Spinal cord (tissue), 10 donors: ENCODE measurements at places on chromosomes 7 and 10. TPM values are rescaled to one million over a fixed set of nuclear protein-coding genes. Genes with fewer than 3 reads are reported as not detected.

GRCh38 chr10:100183481-100183880 lies 2.3 kb downstream of the ERLIN1 start:
- no peak overlapping the region for H3K27ac ChIP-seq
- H3K4me1 ChIP-seq = peaks cover 5% of the 10 kb centered on the region
- no peaks in the 10 kb centered on the region for H3K27me3 ChIP-seq
- no peak overlapping the region for H3K4me3 ChIP-seq
- peaks cover 9% of the 10 kb centered on the region for H3K36me3 ChIP-seq
- DNase-seq = no peak

DNA sequence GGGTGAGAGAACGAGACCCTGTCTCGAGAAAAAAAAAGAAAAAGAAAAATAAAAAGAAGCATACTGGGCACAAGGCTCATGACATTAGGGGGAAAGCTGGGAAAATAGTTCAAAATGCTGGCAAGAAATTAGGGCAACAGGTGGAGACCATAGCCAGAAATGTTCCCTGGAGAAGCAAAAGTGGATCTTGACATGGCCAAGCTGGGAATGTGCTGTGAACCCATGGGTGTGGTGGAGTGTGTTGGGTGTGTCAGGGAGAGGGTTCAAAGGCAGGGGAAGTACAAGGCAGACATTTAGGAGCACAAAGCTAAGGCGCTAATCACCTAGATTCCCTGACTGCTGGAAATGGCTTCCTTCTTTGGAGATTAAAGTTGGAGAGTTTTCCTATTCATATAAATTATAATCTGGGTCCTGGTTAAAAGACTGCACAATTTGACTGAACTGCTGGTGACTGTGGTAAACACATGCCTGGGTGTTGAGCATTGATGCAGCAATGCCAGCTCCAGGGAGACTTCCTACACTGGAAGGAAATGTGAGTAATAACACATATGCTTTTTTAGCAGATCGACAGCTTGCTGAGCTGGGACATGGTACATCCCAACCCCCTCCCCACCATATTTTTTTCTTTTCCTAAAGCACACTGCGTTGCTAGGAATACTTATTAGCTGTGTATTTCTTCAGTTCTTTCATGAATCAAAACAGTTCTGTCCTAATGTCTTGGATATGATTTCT lies 70.1 kb upstream of the ARHGAP21 start:
- no peak overlapping the region for H3K27ac ChIP-seq
- no peak overlapping the region for H3K4me3 ChIP-seq
- no peaks in the 10 kb centered on the region for H3K36me3 ChIP-seq
- H3K4me1 ChIP-seq = peaks cover 4% of the 10 kb centered on the region

- H3K4me1 ChIP-seq = peaks cover 6% of the 10 kb centered on the region
- no peaks in the 10 kb centered on the region for H3K27me3 ChIP-seq
- no peak overlapping the region for H3K4me3 ChIP-seq
Observed at GRCh38 chr10:124239134-124239533, 145.7 kb upstream of the CHST15 start.

DNA sequence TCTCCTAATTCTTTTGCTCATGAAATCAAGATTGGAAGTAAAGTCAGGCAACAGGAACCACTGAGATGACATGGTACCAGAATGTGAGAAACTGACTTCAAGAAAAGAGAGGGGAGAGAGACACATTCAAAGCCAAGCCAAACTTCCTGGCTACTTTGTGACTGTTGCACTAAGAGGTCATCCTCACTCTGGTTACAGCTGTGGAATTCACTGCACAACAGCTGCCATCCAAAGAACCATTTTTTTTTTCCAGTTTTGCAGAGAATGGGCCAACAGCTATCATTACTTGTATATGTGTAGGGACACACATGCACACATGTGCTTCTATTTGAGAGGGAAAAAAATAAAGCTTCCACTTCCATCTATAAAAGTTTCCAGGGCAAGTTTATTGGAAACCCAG lies 203.5 kb downstream of the GLI3 start:
- no peak overlapping the region for H3K4me3 ChIP-seq
- no peak overlapping the region for H3K27ac ChIP-seq
- no peaks in the 10 kb centered on the region for H3K4me1 ChIP-seq

DNA sequence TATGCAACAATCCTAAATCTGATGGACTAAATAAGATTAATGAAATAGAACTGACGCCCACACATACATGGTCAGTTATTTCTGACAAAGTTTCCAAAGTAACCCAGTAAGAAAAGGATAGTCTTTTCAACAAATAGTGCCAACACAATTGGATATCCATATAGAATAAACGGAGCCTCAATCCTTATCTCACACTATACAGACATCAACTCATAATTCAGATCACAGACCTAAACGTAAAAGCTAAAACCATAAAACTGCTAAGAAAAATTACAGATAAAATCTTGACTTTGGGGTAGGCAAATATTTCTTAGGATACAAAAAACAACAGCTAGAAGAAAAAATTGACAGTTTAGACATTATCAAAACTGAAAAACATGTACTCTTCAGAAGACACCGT lies 8.5 kb downstream of the CACUL1 start:
- no peak overlapping the region for H3K27ac ChIP-seq
- DNase-seq = no peak
- no peaks in the 10 kb centered on the region for H3K4me1 ChIP-seq
- no peaks in the 10 kb centered on the region for H3K36me3 ChIP-seq

- H3K27ac ChIP-seq = no peak overlapping the region
- no peaks in the 10 kb centered on the region for H3K27me3 ChIP-seq
- H3K36me3 ChIP-seq = peaks cover 6% of the 10 kb centered on the region
Observed at GRCh38 chr10:17682236-17682946, 38.4 kb downstream of the STAM start.

DNA sequence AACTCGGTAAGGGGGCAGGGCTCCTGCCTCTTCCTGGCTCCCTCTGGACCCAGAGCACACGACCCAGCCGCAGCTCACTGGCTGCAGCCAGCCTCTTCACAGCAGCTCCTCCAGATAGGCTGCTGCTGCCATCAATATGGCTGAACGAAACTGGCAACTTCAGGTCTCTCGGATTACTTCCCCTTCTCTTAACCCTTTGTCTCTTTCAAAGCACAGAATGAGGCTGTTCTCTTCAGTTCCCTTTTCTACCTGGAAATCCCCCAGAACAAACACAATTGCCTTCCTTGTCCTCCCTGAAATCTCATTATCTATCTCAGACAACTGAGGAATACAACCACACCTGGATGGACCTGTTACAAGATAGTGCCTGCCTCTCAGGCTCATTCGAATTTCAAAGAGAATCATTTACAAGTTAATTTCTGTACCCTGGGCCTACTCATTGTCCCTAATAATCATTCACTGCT lies 193.4 kb upstream of the MBL2 start:
- peaks cover 5% of the 10 kb centered on the region for H3K4me1 ChIP-seq
- H3K36me3 ChIP-seq = no peaks in the 10 kb centered on the region
- H3K4me3 ChIP-seq = no peak overlapping the region
- no peak overlapping the region for H3K27ac ChIP-seq
- no peak for DNase-seq

- H3K27me3 ChIP-seq = no peaks in the 10 kb centered on the region
- no peak overlapping the region for H3K4me3 ChIP-seq
- DNase-seq = no peak
- no peak overlapping the region for H3K27ac ChIP-seq
- H3K4me1 ChIP-seq = no peaks in the 10 kb centered on the region
Observed at GRCh38 chr7:27438881-27439589, 196.4 kb downstream of the EVX1 start.

DNA sequence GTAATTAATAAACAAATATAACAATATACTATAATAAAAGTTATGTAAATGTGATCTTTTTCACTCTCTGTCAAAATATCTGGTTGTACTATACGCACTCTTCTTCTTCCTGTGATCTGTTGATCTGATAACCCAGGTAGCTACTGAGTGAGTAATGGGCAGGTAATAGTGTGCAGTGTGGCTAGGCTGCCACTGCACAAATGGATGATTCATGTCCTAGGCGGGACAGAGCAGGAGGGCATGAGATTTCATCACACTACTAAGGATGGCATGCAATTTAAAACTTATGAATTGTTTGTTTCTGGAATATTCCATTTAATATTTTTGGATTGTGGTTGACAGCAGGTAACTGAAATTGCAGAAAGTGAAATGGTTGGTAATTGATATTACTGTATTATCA lies 44.5 kb downstream of the TAS2R16 start:
- H3K27ac ChIP-seq = no peak overlapping the region
- H3K4me1 ChIP-seq = no peaks in the 10 kb centered on the region
- no peak overlapping the region for H3K4me3 ChIP-seq
- H3K27me3 ChIP-seq = no peaks in the 10 kb centered on the region
- DNase-seq = no peak

DNA sequence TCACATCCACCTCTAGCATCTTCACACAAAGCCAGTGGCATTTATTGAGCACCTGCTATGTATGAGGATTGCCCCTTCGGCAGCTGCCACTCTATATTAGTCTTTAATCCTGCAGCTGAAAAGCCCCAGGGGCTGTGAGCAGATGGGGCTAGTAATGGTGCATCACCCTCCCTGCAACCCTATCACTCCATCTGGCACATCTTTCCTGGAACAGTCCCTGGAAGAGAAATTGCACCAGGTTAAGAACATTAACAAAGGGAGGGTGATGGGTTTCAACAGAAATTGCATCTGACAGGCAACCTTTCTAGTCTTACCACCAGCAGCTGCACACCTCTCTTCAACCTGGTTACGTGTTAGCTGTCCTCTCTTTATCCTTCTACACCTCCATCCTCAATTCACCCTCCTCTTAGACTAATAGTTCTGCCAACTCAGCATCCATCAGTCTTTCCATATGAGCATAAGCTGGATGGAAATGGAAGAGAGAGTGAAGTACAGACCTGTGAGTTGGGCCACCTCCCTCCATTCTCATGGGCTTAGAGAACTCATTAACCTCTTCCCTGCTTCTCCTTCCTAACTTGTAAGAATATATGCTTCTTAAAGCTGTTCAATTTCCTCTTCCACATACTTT lies 168.6 kb upstream of the NEBL start:
- no peak for DNase-seq
- no peak overlapping the region for H3K27ac ChIP-seq
- H3K4me3 ChIP-seq = no peak overlapping the region
- no peaks in the 10 kb centered on the region for H3K27me3 ChIP-seq

GRCh38 chr7:107725138-107725740 lies 18.7 kb upstream of the CBLL1 start:
- H3K27me3 ChIP-seq = peaks cover 4% of the 10 kb centered on the region
- peak; percentile 55 for DNase-seq
- H3K36me3 ChIP-seq = no peaks in the 10 kb centered on the region
- H3K4me1 ChIP-seq = no peaks in the 10 kb centered on the region
- H3K4me3 ChIP-seq = no peak overlapping the region
- no peak overlapping the region for H3K27ac ChIP-seq

DNA sequence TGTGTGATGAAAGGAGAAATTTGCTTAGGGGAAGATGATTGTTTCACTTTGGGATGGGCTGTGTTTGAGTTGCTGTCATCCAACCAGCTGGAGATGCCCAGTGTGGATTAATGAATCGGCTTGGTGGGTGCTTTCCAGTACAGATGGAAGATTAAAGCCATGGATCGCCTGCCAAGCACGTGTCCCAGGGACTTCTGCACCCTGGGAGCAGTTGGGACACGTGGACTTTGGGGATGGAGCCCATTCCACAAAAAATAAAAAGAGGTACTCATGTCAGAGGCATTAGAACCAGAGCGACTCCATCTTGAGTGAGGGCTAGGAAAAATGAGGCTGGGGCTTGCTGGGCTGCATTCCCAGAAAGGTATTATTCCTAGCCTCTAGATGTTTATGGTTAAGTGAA lies 29.3 kb upstream of the PRLHR start:
- H3K27ac ChIP-seq = no peak overlapping the region
- H3K4me3 ChIP-seq = no peak overlapping the region
- H3K36me3 ChIP-seq = no peaks in the 10 kb centered on the region
- peaks cover 3% of the 10 kb centered on the region for H3K27me3 ChIP-seq

GRCh38 chr7:20456701-20457100 lies 126.0 kb downstream of the ITGB8 start:
- H3K27me3 ChIP-seq = no peaks in the 10 kb centered on the region
- H3K27ac ChIP-seq = no peak overlapping the region
- no peaks in the 10 kb centered on the region for H3K4me1 ChIP-seq
- H3K4me3 ChIP-seq = no peak overlapping the region
- no peaks in the 10 kb centered on the region for H3K36me3 ChIP-seq
- no peak for DNase-seq

GRCh38 chr7:54917613-54918391 lies 101.0 kb upstream of the EGFR start:
- no peak for DNase-seq
- no peaks in the 10 kb centered on the region for H3K27me3 ChIP-seq
- no peaks in the 10 kb centered on the region for H3K4me1 ChIP-seq

- no peak overlapping the region for H3K4me3 ChIP-seq
- no peak overlapping the region for H3K27ac ChIP-seq
- no peaks in the 10 kb centered on the region for H3K27me3 ChIP-seq
- peaks cover 14% of the 10 kb centered on the region for H3K36me3 ChIP-seq
Observed at GRCh38 chr10:48459270-48460150, 145.4 kb downstream of the ARHGAP22 start.

- no peaks in the 10 kb centered on the region for H3K27me3 ChIP-seq
- no peaks in the 10 kb centered on the region for H3K4me1 ChIP-seq
- H3K36me3 ChIP-seq = peaks cover 7% of the 10 kb centered on the region
- H3K4me3 ChIP-seq = no peak overlapping the region
Observed at GRCh38 chr10:94353336-94353735, 9.4 kb downstream of the NOC3L start.

GRCh38 chr10:5434017-5434753 lies 21.8 kb downstream of the NET1 start:
- no peaks in the 10 kb centered on the region for H3K27me3 ChIP-seq
- H3K36me3 ChIP-seq = no peaks in the 10 kb centered on the region
- no peak overlapping the region for H3K4me3 ChIP-seq
- H3K27ac ChIP-seq = no peak overlapping the region
- no peaks in the 10 kb centered on the region for H3K4me1 ChIP-seq

GRCh38 chr10:29009464-29009863 lies 279.4 kb upstream of the LYZL1 start:
- no peaks in the 10 kb centered on the region for H3K36me3 ChIP-seq
- peaks cover 10% of the 10 kb centered on the region for H3K4me1 ChIP-seq
- H3K4me3 ChIP-seq = no peak overlapping the region
- no peaks in the 10 kb centered on the region for H3K27me3 ChIP-seq
- no peak overlapping the region for H3K27ac ChIP-seq

The NODAL gene
- 2.1 TPM for total RNA-seq

The STK31 gene
- total RNA-seq = 0.83 TPM

The AKR1E2 gene
- total RNA-seq = 10.4 TPM

The DNAJC1 gene
- total RNA-seq = 23.0 TPM

The TBX20 gene
- not detected for total RNA-seq

The GRK5 gene
- total RNA-seq = 27.1 TPM

The OR2A5 gene
- total RNA-seq = not detected

The STYXL1 gene
- 22.7 TPM for total RNA-seq

The CHAT gene
- total RNA-seq = 0.61 TPM

The WNT8B gene
- total RNA-seq = 0.06 TPM
